ENCODE measurements at places on chromosomes 5 and 9. TPM values are rescaled to one million over a fixed set of nuclear protein-coding genes. Genes with fewer than 3 reads are reported as not detected.

DNA sequence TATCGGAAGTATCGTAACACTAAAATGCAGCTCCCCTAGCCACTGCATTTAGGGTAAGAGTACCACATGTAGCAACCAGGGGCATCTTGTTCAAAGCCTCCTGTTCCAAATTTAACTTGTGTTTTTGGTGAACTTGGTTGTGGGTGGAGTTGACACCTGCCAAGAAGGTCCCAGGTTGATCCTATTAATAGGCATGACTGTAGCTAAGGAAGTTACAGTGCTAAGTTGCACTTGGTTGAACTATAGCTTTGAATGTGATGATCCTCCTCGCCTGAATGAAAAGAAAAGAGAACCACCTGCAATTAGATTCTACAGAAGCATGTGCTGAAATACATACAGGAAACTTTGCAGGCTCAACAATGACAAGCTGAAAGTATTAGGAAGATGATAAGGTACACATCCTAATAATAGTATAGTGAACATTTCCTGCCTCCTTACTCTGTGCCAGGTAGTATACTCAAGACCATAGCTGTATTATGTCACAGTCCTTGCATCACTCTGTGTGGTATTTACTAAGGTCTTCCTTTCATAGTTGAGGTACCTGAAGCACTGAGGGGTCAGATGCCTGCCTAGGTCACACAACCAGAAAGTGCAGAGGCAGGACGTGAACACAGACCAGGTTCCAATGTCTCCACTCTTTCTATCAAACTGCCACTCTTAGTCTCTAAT lies 64.5 kb upstream of the PIP5K1B start:
- no peak for DNase-seq

DNA sequence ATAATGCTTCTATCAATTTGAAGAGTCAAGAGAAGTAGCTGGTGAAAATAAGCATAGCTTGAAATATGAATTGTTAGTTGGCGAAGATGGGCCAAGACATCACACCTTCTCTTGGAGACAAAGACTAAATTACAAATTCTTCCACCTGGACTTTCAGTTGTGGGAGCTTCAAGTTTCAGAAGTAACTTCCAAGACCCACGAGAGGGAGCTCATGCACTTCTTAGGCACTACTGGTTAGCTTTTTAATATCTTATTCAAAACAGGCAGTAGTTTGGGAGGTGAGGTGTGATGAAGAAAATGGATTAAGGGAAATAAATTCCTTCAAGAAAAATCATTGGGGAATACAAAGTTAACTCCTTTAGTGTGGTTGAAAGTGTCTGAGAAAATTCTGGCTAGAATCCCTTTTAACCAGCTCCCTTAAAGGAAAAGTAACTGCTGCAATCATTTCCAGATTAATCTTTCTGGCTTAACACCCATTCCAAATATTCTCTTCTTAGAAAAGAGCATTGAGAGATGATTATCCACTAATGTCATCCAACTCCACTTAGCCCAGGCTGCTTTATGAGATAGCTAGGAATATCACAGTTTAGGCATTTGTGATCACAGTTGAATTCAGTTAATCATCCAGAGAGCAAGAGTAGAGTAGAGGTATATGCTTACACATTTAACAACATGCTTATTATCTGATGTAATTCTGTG lies 139.5 kb upstream of the DMRTA1 start:
- peak; percentile 55 for DNase-seq

The MLANA gene
- total RNA-seq: not detected

GRCh38 chr9:93531374-93531773 lies 45.0 kb upstream of the PHF2 start:
- no peak for DNase-seq

The SLCO6A1 gene
- total RNA-seq: not detected

The SLC6A3 gene
- not detected for total RNA-seq

GRCh38 chr5:139566611-139567010 lies 5.5 kb downstream of the UBE2D2 start:
- DNase-seq: no peak

- no peak for DNase-seq
Measured at GRCh38 chr5:71955723-71956122, 151.6 kb upstream of the MAP1B start.

The ANAPC2 gene
- 38.2 TPM for total RNA-seq

- no peak for DNase-seq
Measured at GRCh38 chr9:24986331-24986730, 440.6 kb upstream of the IZUMO3 start.

The PCBD2 gene
- total RNA-seq: 4.1 TPM

GRCh38 chr5:179834120-179834519 lies 13.4 kb downstream of the SQSTM1 start:
- no peak for DNase-seq

The C9orf43 gene
- not detected for total RNA-seq

GRCh38 chr5:144114571-144114970 lies 55.9 kb downstream of the YIPF5 start:
- DNase-seq: no peak

GRCh38 chr9:13100914-13101572 lies 178.4 kb downstream of the MPDZ start:
- no peak for DNase-seq

DNA sequence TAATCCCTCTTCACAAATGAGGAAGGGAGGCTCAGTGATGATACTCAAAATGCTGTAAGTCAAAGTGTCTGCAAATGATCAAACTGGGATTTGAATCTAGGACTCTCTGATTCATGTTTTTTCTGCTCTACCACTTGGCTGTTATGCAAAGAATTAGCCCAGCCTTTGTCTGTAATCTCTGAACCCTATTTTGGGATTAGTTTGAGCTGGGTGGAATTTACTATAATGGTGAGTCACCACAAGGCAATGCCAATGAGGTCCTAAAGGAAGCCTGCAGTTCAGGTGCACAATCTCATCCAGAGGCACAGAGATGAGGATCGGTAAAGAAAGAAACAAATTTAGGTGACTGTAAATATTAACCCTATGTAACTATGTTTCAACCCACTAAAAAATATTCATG lies 29.2 kb downstream of the RFK start:
- DNase-seq: peak; percentile 54

- no peak for DNase-seq
Measured at GRCh38 chr5:102099766-102100331, 196.2 kb downstream of the SLCO4C1 start.

DNA sequence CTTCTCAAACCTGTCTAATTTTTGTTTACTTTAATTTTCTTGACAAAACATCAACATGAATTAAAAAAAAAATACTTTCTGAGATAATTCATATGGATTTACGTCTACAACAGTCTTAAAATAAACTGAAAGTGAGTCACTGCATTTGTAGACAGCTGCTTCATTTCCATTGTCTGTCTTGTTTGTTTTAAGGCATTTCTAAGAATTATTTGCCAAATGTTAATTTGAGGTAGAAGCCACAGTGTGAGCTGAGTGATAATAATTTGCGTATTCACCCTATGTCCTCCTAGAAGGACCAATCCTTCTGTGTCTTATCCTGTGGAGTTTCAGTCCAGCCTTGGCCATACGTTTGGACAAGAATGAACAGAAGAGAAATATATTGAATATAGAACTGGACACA lies 174.5 kb downstream of the CFAP90 start:
- no peak for DNase-seq

The RASEF gene
- 7.0 TPM for total RNA-seq

The CDC25C gene
- total RNA-seq: 13.4 TPM

- no peak for DNase-seq
Measured at GRCh38 chr5:142955628-142956027, 185.5 kb downstream of the ARHGAP26 start.

GRCh38 chr9:87115785-87116184 lies 168.5 kb upstream of the GAS1 start:
- no peak for DNase-seq

- DNase-seq: no peak
Measured at GRCh38 chr9:7930613-7931012, 131.0 kb upstream of the DMAC1 start.

DNA sequence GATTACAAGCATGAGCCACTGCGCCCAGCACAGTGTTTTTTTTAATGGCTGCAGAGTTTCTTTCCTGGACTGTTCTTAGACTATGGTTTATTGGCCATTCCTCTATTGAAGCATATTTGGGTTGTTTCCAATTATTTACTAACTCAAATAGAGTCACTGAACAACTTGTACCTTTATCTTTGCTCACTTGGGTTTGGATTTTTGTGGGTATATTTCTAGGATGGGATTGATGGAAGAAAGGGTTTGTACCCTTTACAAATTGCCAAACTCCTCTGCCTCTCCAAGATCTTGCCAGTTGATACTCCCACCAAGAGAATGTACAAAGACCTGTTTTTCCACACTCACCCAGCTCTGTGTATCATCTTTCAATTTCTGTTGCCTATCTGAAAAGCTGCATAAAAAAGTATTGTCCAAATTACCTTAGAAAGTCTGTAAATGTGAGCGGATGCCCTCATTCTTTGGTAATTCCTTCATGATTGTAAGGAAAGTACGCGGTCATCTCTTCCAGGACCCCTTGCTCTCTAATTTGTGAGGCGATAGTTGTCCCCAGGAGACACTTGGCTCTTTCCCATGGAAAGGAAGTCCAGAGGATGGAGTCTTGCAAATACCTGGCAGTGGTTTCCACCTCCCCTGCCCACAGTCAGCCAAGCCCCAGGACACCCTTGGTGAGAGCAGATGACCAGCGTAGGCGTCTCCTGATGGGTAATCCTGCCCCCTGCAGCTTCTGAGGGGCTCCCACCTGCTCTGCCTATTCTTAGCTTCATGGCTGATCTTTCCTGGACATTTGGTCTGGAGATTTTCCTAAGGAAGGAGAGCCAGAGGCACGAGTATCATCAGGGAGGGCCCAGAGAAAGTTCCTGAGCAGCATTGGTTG lies 33.0 kb downstream of the ARHGEF37 start:
- no peak for DNase-seq

- no peak for DNase-seq
Measured at GRCh38 chr9:95088421-95089161, 228.9 kb downstream of the FANCC start.

DNA sequence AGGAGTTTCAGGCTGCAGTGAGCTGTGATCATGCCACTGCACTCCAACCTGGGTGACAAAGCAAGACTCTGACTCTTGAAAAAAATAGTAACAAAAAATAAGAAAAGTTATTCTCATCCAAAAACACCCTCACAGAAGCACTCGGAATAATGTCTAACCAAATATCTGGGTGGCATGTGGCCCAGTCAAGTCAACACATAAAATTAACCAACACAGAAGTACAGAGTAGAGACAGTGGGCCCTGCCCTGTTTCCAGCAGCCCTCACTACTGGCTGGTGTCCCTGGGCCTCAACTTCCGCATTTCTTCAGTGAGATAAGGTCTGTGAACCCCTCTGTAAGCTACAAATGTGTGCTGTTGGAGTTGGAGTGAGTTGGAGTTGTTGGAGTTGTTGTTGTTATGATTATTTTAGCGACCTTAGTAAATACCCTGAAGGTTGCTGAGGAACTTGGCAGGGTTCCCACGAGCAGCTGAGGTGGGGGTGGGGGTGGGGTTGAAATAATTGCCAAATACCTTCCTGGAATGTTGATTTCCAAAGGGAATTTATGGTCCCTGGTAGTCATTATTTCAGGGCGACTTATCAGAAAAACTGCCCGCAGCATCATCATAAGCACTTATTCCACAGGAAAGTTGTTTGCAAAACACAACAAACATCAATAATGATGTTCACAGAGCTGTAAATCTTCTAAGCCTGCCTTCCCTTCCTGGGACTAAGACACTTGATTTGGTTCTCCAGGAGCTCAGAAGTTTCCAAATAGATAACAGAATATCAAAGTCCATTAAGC lies 30.2 kb downstream of the C5orf15 start:
- no peak for DNase-seq

- DNase-seq: peak; percentile 19
Measured at GRCh38 chr5:119275146-119275545, 80.7 kb upstream of the TNFAIP8 start.

DNA sequence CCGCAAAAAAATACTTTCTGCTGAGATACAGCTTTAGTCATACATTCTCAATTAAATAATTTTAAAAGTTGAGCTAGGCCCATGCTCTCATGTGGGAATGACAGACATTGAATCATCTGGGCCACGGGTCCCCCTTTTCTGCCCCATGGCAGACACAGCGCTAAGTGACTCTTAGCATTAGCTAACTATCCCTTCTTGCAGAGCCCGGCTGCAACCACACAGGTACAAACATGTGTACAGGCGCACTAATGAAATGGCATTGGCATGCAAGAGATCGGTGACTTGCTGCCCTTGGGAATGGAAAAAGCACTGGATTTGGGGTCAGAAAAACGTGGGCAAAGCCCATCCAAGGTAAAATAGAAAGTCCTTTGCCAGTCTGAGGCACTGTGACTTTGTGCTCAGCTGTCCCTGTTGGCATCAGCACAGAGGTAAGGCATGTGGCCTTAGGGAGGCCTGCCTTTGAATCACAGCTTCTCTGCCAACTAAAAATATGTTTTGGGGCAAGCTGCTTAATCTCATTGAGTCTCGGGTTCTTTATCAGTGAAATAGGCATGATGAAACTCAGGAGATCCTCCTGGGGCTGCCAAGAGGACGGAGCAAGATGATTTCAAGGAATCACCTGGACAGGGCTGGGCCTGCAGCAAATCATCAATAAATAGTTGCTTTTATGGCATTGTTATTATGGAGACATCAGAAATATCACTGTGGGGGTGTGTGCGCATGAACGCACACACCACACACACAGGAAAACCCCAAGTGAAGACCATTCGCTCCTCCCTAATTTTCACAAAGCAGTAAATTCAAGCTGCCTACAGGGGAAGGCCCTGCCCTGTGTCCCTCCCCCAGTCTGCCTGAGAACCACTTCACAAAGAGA lies 54.2 kb downstream of the WHRN start:
- DNase-seq: no peak

The RAI14 gene
- 56.3 TPM for total RNA-seq

DNA sequence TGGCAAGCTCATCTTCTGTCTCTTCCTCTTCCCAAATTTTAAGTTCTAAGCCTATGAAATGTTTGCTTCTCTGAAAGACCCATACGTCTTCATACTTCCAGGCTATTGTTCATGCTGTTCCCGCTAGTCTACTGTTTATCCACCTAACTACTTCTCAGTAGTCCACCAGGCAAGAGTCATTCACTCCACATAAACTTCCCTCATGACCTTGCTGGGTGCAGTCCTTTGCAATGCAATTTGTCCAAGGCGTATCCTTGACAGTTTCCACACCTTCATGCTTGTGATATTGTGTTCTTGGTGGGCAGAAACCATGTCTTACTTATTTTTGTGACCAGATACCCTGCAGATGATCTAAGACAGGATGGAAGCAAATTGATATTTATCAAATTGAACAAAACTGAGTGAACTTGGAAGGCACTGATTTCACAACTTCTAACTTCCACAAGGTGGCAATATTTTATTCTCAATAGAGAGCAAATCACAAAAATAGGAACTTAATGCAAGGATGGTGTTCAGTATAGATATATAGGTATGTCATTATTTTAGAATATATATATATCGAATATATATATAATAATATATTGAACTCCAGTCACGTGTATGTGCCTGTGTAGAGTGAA lies 30.3 kb downstream of the TYRP1 start:
- DNase-seq: peak; percentile 16
